ENCODE measurements at places on chromosomes 12 and 14. TPM values are rescaled to one million over a fixed set of nuclear protein-coding genes. Genes with fewer than 3 reads are reported as not detected.

GRCh38 chr12:104682790-104683279 is 226.1 kb downstream of the CHST11 start:
- no peaks in the 10 kb centered on the region for H3K36me3 ChIP-seq
- peaks cover 66% of the 10 kb centered on the region for H3K4me1 ChIP-seq
- peak; percentile 82 for DNase-seq
- peak overlapping the region; percentile 78 for H3K27ac ChIP-seq

DNA sequence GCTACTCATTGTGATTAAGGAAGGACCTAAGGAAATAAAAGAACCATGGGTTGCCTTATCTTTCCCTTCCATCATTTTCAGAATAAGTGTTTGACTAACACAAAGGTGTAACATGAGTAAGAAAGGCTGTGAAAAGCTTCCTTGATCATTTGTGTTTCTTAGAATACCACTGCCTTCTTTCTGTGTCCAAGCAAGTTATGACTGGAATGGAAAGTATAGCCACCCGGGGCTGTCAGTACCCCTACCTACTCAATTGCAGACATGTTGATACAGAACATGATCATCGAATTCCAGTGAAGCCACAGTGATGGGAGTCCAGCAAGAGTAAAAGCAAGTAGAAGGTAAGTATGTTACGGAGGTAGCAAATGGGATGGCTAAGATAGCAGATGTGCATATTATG is 209.8 kb downstream of the PELI2 start:
- H3K4me1 ChIP-seq = no peaks in the 10 kb centered on the region
- no peak overlapping the region for H3K4me3 ChIP-seq
- H3K27me3 ChIP-seq = no peaks in the 10 kb centered on the region
- DNase-seq = no peak

- no peak overlapping the region for H3K4me3 ChIP-seq
- H3K27me3 ChIP-seq = peaks cover 19% of the 10 kb centered on the region
- no peaks in the 10 kb centered on the region for H3K4me1 ChIP-seq
These were observed 50.1 kb downstream of the CD9 start for GRCh38 chr12:6250343-6250742.

GRCh38 chr14:72679141-72679535 is 214.8 kb downstream of the DPF3 start:
- DNase-seq = no peak
- H3K27me3 ChIP-seq = no peaks in the 10 kb centered on the region
- no peaks in the 10 kb centered on the region for H3K4me1 ChIP-seq

PAPLN gene
- total RNA-seq = 0.14 TPM

- DNase-seq = peak; percentile 56
- no peak overlapping the region for H3K4me3 ChIP-seq
- no peaks in the 10 kb centered on the region for H3K36me3 ChIP-seq
- H3K4me1 ChIP-seq = peaks cover 33% of the 10 kb centered on the region
- H3K27me3 ChIP-seq = no peaks in the 10 kb centered on the region
These were observed 1081.5 kb downstream of the VRK1 start for GRCh38 chr14:97878727-97879126.

GALNT16 gene
- total RNA-seq = 0.13 TPM

GRCh38 chr14:93926873-93927799 is at the start of gene FAM181A:
Gene FAM181A, plus strand, starts transcription at chr14:93927344. Its CDS starts 942 bp downstream, at chr14:93928286.
- H3K27me3 ChIP-seq = no peaks in the 10 kb centered on the region
- H3K4me3 ChIP-seq = no peak within 1 kb of the TSS
- H3K4me1 ChIP-seq = no peaks in the 10 kb centered on the region
- DNase-seq = no peak
- no peak within 1 kb of the TSS for H3K27ac ChIP-seq

- no peak for DNase-seq
- no peaks in the 10 kb centered on the region for H3K36me3 ChIP-seq
- no peaks in the 10 kb centered on the region for H3K27me3 ChIP-seq
- no peak overlapping the region for H3K27ac ChIP-seq
These were observed 4.7 kb downstream of the LIN52 start for GRCh38 chr14:74089251-74090020.

DNA sequence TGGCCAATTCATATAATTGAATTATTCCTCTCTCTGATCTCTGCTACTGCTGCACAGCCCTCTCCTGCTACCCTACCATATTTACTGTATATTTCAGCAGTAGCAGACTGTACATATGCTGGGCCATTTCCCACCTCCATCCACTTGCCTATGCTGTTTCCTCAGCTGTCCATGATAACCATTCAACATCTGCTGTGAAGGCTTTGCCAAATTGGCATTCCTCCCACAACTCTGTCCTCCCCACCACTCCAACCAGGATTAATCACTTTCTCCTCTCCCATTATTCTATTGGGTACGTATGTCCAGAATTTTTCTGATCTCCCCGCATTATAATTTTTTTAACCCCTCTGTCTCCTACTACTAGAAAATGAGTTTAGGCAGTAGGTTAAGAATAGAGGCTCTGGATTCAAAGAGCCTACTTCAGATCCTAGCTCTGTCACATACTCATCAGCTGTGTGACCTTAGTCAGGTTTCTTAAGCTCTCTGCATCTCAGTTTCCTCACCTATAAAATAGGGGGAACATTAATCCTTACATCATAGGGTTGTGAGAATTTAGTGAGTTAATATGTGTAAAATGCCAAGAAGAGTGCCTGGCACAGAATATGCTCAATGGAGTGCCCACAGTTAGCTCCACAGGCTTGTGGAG is 123.3 kb downstream of the KICS2 start:
- H3K4me3 ChIP-seq = no peak overlapping the region
- H3K36me3 ChIP-seq = no peaks in the 10 kb centered on the region
- no peaks in the 10 kb centered on the region for H3K4me1 ChIP-seq

- no peak overlapping the region for H3K4me3 ChIP-seq
- no peak overlapping the region for H3K27ac ChIP-seq
- no peak for DNase-seq
- H3K27me3 ChIP-seq = no peaks in the 10 kb centered on the region
- H3K4me1 ChIP-seq = no peaks in the 10 kb centered on the region
- no peaks in the 10 kb centered on the region for H3K36me3 ChIP-seq
These were observed 86.3 kb downstream of the ASCL1 start for GRCh38 chr12:103043531-103044486.

DNA sequence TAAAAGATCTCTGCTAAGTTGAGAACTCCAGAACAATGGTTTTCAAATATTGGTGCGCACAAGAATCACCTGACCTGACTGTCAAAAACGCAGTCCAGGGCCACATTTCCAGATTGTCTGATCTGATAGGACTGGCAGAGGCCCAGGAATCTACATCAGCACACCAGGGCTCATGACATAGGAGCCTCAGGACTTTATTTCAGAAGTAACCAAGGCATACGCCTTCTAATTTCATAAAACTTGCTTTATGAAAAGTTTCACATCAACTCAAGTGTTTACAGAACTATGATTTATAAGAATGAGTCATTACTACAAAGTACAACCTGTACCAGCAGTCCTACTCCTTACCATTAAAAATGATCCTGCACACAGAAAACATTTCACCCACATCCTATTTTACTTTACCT is 47.7 kb upstream of the PTPRO start:
- no peak overlapping the region for H3K4me3 ChIP-seq
- H3K27me3 ChIP-seq = no peaks in the 10 kb centered on the region
- DNase-seq = no peak
- no peaks in the 10 kb centered on the region for H3K36me3 ChIP-seq
- H3K4me1 ChIP-seq = no peaks in the 10 kb centered on the region
- H3K27ac ChIP-seq = no peak overlapping the region

DNA sequence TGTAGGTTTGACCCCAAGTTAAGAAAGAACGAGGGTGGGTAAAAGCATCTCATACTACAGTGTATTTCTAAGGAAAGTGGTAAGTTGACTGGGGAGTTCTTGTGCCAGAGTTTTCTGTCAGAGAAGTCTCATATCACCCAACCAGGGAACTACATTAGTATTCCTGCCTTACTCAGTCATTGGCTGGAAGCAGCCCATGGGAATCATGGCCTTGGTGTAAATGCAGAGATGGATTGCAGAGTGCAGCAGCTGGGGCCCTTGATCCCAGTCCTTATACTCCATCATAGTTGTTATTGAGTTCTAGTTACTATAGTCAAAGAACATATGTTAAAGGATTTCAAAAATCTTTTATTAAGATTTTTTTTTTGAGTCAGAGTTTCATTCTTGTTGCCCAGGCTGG is 105.8 kb downstream of the MNAT1 start:
- H3K27me3 ChIP-seq = no peaks in the 10 kb centered on the region
- DNase-seq = no peak
- no peak overlapping the region for H3K27ac ChIP-seq
- no peaks in the 10 kb centered on the region for H3K4me1 ChIP-seq
- peaks cover 5% of the 10 kb centered on the region for H3K36me3 ChIP-seq

ESR2 gene
- 0.36 TPM for total RNA-seq

DNA sequence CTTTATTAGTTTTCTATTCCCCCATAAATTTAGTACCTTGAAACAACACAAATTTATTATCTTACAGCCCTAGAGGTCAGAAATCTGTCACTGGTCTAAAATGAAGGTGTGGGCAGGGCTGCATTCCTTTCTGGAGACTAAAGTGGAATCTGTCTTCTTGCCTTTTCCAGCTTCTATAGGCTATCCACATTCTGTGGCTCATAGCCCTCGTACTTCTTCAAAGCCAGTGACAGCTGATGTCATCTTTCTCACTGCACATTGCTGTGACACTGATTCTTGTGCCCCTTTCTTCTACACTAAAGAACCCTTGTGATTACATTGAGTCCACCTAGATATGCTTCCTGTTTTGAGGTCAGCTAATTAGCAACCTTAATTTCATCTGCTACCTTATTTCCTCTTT is 23.2 kb upstream of the DCN start:
- H3K4me3 ChIP-seq = no peak overlapping the region
- no peak for DNase-seq
- H3K4me1 ChIP-seq = no peaks in the 10 kb centered on the region
- no peaks in the 10 kb centered on the region for H3K36me3 ChIP-seq
- no peak overlapping the region for H3K27ac ChIP-seq

- H3K27me3 ChIP-seq = no peaks in the 10 kb centered on the region
- no peaks in the 10 kb centered on the region for H3K4me1 ChIP-seq
- DNase-seq = no peak
These were observed 168.6 kb downstream of the ALX1 start for GRCh38 chr12:85448548-85449139.

GRCh38 chr12:56728139-56728861 is 3.2 kb upstream of the NACA start:
- H3K36me3 ChIP-seq = peaks cover 15% of the 10 kb centered on the region
- peaks cover 8% of the 10 kb centered on the region for H3K4me1 ChIP-seq
- H3K27ac ChIP-seq = no peak overlapping the region
- H3K27me3 ChIP-seq = no peaks in the 10 kb centered on the region
- no peak overlapping the region for H3K4me3 ChIP-seq

TSHR gene
- 0.25 TPM for total RNA-seq

Data from T-cell (primary cell).